ENCODE measurements at places on chromosomes 4 and X.

DNA sequence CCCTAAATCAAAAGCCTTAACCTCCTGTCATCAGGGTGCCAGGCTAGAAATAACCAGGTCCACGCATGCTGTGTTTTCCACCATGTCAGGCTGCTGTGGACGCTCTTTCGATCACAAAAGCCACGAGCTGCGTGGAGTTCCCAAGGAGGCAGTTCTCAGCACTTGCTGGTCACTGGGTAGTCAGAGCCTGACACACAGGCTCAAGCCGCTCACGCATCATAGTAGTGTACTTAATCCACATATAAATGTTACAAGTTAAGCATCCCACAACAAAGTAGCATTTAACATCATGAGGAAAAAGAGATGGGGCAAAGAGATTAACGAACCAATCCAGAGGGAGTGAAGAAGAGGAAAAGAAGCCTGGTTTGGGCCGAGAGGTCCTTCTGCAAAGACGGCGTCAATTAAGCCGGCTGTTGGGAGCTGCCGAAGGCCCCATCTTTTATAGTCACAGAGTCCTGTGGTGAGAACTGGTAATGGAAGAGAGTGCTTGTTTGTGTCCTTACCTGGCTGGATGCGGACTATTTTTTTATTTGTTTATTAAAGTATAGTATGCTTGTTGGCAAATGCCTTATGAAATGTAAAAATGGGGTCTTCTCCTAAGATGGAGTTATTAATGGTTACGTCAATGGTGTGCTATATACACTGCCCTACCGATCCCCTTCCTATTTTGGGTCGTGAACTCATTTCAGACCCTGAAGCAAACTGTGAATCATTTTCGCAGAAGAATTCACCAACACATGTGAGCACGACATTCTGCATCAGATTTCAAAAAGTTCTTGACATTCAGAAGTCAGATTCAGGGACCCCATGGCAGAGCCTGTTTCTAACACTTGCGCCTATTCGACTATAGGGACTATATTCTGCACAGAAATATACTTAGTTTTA lies 675 bp downstream of the PRIMPOL start:
- DNase-seq: no peak

DNA sequence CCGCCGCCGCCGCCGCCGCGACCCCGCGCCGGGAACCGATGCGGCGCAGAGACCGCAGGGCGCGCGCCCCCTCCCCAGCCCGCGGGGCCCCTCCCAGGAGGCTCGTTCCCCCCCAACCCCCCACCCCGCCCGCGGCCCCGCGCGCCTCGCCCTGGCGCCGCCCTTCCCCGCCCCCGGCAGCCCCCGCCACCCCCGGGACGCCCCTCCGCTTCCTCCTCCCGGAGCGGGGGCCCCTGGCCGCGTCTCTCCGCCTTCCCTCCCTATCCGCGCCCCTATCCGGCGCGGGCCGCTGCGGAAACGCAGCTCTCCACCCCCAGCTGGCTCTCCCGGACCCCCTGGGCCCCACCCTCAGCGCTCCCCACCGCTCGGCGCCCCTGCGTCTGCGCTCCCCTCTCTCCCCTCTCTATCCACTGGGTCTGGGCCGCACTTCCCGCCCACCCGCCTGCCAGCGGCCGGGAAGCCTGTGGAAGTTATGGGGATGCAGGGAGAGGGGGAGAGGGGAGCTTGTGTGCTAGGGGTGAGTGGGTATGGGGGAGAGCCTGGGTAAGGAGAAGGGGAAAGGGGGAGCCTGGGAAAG lies at the start of gene TMEM271:
TMEM271 (minus strand) TSS at position 51 of the 577 bp plus-strand sequence. CDS start 233 bp downstream, outside the sequence.
- peak; percentile 67 for DNase-seq

DNA sequence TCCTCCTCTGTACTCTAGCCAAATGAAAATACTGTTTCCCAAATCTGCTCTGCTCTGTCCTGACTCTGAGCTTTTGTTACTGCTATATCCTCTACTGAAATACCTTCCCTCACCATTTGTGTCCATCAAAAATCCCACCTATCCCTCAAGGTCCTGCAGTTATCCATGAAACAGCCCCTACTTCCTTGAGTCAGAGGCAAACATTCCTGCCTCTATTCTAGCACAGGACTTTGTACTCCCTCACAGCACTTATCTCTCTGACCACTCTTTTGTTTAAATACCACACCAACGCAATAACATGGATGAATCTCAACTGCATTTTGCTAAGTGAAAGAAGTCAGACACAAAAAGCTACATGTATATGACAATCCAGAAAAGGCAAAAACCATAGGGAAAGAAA lies 10.5 kb upstream of the RNF128 start:
- DNase-seq: no peak

- DNase-seq: no peak
Observed at GRCh38 chr4:186900984-186901383, 177.3 kb upstream of the FAT1 start.

- no peak for DNase-seq
Observed at GRCh38 chr4:7217474-7218321, 25.4 kb downstream of the SORCS2 start.

DNA sequence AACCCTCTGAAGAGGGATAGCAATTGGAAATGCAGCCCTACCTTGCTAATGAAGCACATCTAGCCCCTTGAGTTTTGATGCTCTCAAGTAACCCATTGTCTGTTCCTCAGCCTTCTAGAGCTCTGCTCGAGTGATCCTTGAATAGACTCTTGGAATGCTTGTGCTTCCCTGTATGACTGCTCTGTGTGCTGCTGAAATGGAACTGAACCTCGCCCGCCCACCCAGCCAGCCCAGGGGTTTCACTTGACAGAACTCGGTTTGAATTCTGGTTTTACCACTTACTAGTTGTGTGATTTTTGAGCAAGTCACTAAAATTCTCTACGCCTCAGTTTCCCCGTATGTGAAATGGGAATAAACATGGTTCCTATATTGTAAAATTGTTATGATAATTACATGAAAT lies 77.1 kb downstream of the MID2 start:
- no peak for DNase-seq

- no peak for DNase-seq
Observed at GRCh38 chr4:70449220-70449619, 22.8 kb upstream of the MUC7 start.

- no peak for DNase-seq
Observed at GRCh38 chrX:41482154-41482850, 35.2 kb downstream of the NYX start.

GRCh38 chr4:53559021-53559620 lies 32.2 kb downstream of the LNX1 start:
- DNase-seq: no peak

- DNase-seq: peak; percentile 85
Observed at GRCh38 chr4:42397635-42398170, 415 bp downstream of the SHISA3 start.

GRCh38 chr4:168787801-168788595 lies 222.1 kb downstream of the CBR4 start:
- no peak for DNase-seq

- no peak for DNase-seq
Observed at GRCh38 chr4:38153387-38153760, 193.2 kb downstream of the PTTG2 start.

DNA sequence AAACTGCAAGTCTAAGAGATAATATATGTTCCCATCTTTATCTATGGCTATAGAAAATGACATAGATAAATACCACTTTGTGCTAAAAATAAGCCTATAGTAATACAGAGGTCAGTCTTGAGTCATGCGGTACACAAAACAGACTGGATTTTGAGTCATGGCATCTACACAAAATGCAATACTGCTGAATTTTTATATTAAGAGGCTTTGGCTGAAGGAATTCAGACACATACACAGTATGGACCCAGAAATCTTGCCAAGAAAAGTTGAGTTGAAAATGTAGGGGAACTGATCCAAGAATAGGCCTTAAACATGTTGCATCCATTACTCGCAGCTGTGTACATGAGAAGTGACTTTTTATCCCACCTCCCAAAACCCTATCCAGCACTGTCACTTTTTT lies 184.4 kb downstream of the TENM3 start:
- no peak for DNase-seq

GRCh38 chrX:122565952-122566351 lies 618.1 kb upstream of the GRIA3 start:
- DNase-seq: no peak

DNA sequence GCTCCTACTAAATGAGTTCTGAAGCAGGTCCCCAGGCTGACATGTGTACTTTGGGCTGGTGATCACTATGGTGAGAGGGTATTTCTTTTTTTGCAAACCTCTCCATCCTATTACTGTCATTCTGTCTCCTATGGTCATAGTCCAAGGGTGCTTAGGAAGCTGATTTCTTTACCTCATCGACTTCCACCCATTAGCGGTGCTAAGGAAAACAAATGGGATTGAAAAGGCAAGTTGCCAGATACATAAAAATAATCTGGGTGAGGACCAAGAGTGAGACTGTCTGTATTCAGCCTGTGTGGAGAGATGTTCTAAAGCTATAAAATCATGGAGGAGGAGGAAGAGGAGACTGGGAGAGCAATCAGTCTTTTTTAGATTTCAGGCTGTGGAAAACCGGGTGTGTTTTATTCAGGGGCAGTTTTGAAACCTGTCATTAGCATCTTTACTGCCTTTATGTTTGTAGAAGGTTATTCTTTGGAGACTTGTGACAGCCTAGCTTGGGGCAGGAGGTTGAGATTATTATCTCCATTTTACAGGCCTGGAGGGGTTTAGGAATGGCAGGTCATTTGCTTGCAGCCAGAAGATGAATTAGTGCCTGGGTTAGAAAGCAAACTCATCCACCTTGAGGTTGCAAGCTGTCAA lies 1.9 kb downstream of the TMEM164 start:
- DNase-seq: no peak

- no peak for DNase-seq
Observed at GRCh38 chr4:85067342-85067741, 100.9 kb upstream of the WDFY3 start.

DNA sequence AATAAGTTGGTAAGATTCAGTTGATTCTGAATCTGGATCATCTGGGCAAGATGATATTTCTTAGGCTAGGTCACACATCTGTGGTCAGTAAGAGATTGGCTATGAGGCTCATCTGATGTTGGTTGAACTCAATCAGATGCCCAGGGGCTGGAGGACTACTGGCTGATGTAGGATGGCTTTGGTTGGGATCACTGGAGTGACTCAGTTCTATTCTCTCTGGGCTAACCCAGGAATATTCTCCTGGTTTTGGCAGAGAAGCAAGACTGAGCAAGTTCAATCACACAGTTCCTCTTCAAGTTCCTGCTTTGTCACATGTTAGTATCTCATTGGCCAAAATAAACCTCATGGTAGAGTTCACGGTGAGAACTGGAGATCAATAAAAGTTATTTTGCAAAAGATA lies 902.3 kb upstream of the SLIT2 start:
- no peak for DNase-seq

GRCh38 chr4:84028340-84028739 lies 470.8 kb downstream of the NKX6-1 start:
- no peak for DNase-seq

GRCh38 chr4:152983221-152983620 lies 47.1 kb downstream of the FHDC1 start:
- no peak for DNase-seq

DNA sequence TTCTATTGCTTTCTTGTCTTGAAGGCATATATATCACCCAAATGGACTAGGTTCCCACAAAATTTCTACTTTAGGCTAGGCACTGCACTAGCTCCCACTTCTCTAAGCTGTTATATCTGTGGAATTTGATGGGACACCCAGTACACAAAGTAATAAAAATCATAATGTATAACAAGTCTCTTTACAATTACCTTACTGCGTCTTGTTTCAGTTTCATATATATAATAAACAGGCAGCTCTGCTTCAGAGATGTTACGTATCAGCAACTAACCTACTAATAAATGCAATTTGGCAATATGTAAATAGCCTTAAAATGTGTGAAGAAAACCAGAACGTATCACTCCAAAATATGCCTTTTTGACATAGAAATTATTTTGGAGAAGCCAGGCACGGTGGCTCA lies 42.0 kb upstream of the UGDH start:
- no peak for DNase-seq

DNA sequence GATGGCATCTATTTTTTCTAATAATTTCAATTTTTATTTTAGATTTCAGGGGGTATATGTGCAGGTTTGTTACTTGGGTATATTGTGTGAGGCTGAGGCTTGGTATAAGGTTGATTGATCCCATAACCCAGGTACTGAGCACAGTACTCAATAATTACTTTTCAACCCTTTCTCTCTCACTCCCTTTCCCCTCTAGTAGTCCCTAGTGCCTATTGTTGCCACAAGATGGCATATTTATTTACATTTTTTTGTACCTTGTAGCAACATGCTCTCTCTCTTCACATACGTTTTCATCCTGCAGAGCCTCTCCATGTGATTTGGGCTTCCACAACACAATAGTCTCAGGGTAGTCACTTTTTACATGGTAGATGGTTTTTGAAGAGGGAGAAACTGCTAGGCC lies 172.0 kb downstream of the ATOH1 start:
- DNase-seq: no peak

DNA sequence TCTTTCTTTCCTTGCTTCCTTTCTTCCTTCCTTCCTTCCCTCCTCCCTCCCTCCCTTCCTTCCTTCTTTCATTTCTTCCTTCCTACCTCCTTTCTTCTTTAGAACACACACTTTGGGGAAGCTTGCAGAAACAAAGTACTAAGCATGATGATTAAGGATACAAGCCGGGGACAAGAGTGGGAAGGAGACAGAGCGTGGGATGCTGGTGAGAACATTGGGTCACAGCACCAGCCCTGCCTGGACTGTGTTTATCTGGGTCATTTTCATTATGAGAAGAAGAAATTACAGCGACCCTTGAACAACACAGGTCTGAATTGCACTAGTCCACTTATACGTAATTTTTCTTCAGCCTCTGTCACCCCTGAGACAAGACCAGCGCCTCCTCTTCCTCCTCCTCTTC lies 169.3 kb upstream of the TBL1X start:
- no peak for DNase-seq

- no peak for DNase-seq
Observed at GRCh38 chr4:91914176-91914804, 389.5 kb upstream of the GRID2 start.

DNA sequence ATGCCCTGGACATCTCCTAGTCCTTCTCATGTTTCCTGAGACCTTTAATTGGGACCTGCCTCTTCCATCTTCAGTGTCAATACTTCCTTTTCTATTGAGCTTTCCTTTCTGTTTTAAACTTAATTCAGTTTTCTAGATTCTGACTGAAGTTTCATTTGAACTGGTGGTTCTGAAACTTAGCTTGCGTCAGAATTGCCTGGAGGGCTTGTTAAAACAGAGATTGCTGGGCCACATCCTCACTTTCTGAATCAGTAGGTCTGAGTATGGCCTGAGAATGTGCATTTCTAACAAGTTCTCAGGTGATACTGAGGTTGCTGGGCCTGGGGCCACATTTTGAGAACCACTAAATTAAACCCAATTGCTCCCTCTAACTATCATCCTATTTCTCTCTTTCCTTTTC lies 152.1 kb upstream of the DGKK start:
- DNase-seq: no peak

- DNase-seq: no peak
Observed at GRCh38 chr4:10072420-10073017, 44.1 kb downstream of the WDR1 start.

DNA sequence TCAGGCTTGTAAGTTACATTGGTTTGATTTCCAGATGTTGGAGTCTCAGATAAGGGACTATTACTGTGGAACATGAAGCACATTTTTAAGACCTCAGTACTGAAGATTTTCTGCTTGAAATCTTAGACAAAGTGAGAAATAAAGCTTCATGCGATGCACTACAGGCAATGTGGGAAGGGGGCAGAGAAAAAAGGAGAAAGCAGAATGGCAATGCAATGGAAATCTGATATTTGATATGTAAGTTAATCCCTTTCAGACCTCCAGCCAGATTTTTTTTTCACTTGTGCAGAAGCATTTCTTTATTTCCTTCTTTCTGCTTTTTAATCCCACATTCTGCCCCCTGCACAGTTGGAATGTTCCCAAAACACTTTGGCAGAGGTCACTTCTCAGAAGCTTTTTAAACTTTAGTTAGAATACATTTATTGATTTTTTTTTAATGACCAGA lies 174.3 kb downstream of the ADGRL3 start:
- DNase-seq: no peak

- no peak for DNase-seq
Observed at GRCh38 chrX:56402207-56402606, 161.2 kb upstream of the UBQLN2 start.

Measured in osteocyte (in vitro differentiated cells).